ENCODE measurements at places on chromosomes 11 and 22.

DNA sequence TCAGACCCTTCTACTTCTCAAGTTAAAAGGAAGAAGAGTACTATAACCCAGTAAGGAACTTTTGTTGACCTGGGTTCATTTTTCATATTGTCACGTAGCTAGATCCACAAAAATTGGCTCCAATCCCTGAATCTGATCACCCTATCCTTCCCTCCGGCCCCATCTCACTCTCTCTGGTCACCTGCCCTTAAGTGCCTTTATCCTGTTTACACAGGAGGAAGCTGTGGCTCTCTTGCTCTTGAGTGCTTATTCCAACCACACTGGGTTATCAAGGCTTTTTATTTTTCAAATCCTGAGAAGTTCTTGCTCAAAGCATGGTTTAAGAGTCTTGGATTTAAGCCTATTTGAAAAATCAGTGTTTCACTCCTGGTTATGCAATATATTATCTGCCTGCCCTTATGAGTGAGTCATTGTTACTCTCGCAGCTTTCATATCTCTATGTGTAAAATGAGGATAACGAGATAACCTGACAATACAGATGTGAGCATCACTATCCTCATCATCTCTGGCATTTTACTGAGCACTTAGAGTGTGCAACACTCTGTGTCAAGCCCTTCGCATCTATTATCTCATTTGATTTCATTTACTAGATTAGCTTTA lies 293.9 kb downstream of the GUCY1A2 start:
- no peak for DNase-seq

- peak; percentile 10 for DNase-seq
These were observed 265.4 kb upstream of the PLET1 start for GRCh38 chr11:112525844-112526590.

DNA sequence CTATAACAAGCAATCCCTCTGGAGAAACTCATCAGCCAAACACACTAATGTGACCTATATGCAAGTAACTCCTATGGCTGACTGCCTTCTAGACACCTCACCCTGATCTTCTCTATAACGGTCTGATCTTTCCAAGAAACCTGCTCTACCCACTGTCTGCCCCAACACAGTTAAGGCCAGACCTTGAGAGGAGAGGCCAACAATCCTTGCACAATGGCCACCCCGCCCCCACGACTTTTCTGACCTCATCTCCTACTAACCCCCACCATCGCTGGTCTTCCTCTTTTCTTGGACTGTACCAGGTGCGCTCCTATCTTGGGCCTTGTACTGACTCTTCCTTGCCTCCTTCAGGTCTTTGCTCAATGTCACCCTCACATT lies 12.5 kb downstream of the HIRA start:
- DNase-seq, result no peak

- peak; percentile 24 for DNase-seq
These were observed 213.8 kb downstream of the DSCAML1 start for GRCh38 chr11:117583063-117583801.

GRCh38 chr11:17986711-17987220 lies 26.1 kb downstream of the SERGEF start:
- no peak for DNase-seq

- DNase-seq, result peak; percentile 42
These were observed 38.8 kb downstream of the STIM1 start for GRCh38 chr11:3894128-3894731.

- peak; percentile 78 for DNase-seq
These were observed 234.2 kb downstream of the BLID start for GRCh38 chr11:121881806-121882205.

DNA sequence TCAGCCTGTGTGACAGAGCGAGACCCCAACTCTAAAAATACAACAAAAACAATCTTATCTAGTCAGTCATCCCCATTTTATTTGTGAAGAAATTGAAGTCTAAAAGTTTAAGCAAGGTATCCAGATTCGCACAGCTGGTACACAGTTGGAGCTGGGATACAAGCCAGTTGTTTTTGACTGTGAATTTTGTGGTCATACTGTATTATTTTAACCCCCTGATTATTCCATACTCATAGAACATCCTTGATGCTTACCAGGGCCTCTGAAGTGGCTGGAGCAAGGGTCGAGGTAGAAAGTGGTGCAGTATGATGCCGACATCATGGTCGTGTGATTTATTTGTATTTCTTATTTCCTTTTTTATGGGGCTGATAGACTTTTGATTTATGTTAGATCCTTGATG lies 50.0 kb downstream of the BID start:
- DNase-seq, result no peak

Data from AG08395 (cell line).